ENCODE measurements at places on chromosomes 6 and 20.
A peak's percentile ranks its signal among the peaks of the same experiment; 100 is the strongest.

DNA sequence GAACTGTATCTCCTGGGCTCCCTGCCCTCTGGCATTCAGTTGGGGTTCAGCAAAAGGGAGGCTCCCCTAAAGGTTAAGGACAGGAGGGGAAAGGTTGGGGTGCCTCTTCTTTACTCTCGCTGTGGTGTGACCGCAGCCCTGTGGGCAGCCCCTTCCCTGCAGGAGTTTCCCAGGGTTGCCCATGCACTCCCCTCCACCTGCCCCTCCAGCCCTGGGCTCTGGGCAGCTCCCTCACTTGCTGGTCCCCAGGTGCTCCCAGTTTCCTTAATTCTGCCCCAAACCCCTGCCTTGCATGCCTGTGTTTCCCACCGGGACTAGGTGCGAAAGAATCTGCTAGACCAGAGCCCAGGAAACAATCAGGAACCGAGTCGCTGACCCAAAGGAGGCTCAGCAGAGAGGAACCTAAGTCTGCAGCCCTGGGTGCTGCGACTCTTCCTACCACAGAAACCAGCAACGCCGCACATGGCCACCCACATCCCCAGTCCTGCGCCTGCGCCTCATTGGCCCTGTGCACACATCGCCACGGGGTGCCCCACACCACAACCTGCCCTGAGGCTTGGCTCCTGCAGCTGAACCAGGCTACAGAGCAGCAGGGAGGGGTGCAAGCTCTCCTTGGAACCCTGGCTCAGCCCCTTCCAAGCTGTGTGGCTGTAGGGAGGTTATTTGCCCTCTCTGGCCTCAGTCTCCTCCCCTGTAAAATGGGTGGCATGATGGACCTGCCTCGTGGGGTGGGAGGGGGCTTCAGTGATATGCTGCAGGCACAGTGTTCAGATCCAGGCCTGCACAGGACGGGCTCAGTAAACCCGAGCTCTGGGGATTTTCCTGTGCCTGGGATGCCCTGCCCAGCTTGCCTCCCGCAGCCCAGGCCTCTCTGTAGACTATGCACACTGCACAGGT, 487.6 kb downstream of the PREX1 start:
- no peak for DNase-seq

DNA sequence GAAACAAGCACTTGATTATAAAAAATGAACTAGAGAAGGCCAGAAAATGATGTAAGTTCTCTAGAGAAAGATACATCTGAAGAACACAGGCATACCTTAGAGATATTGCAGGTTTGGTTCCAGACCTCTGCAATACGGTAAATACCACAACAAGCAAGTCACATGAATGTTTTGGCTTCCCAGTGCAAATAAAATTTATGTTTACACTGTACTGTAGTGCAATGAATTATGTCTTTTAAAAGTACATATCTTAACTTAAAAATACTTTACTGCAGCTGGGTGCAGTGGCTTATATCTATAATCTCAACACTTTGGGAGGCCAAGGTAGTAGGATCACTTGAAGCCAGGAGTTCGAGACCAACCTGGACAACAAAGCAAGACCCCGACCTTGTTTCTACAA, 10.9 kb upstream of the KIAA1586 start:
- no peak for DNase-seq

DNA sequence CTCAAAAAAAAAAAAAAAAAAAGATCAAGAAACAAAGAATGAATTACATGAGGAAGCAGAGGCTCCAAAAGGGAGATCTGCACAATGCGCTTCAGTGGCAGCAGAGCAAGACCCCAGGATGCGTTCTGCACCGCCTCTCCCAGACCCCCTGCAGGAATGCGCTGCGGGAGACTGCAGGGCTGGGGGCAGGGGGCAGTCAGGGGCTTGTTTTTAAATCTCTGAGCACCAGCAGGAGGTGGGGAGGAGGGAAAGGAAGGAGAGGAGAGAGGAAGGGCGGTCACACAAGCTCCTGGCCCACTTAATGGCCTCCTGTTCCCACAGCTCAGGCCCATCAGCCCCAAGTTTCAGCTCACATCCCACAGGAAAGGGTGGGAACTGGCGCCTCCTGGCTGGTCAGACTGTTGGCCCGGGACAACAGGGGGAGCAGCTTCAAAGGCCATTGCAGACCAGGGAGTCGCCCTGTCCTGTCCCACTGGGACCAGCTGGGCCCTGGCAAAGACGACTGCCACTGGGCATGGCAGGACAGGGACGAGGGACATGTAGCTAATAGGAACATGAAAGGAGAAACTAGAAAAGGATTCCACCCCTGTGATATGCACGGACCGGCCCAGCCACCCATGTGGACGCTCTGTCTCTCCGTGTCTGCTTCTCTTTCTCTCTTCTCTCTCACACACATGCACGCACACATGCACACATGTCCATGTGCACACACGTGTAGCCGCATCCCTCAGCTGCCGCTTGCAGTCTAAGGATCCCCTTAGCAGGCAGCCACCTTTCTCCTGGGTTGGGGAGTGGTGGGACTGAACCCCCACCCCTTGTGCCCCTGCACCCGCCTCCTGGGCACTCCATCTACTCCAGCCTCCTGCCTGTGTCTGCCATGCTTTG, 34.7 kb downstream of the TFEB start:
- DNase-seq, result no peak

DNA sequence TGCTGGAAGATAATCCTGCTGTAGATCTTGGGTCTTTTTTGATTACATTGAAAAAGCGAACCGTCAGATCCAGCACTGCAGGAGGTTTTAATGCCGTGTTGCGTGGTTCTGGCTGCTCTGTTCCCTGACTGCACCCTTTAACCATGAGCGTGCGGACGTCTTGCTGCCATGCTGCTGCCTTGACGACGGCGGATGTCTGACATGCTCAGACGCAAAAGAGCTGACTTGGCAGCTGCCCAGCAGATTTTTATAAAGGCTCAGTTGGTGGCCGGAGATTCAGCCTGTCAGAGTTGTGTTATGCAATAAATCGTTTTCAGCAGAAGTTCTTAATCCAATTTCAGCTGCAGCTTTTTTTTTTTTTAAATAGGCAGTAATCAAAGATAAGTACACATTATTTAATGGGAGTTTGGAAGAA, 119.4 kb downstream of the JARID2 start:
- DNase-seq, result peak; percentile 73

DNA sequence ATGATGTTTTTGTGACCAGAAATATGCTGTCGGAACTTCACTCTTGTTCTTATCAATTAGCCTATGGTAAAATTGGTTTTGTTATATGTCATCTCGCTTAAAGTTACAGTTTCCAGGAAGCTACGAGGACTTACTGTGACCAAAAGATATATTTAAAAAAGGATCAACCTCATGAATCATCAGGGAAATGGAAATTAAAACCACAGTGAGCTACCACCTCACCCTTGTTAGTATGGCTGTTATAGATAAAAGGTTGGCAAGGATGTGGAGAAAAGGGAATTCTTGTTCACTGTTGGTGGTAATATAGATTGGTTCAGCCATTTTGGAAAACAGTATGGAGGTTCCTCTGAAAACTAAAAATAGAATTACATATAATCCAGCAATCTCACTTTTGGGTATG, 14.3 kb upstream of the INSM1 start:
- DNase-seq, result no peak

- peak; percentile 38 for DNase-seq
Measured at GRCh38 chr6:45630801-45631200, 253.1 kb upstream of the SUPT3H start.

DNA sequence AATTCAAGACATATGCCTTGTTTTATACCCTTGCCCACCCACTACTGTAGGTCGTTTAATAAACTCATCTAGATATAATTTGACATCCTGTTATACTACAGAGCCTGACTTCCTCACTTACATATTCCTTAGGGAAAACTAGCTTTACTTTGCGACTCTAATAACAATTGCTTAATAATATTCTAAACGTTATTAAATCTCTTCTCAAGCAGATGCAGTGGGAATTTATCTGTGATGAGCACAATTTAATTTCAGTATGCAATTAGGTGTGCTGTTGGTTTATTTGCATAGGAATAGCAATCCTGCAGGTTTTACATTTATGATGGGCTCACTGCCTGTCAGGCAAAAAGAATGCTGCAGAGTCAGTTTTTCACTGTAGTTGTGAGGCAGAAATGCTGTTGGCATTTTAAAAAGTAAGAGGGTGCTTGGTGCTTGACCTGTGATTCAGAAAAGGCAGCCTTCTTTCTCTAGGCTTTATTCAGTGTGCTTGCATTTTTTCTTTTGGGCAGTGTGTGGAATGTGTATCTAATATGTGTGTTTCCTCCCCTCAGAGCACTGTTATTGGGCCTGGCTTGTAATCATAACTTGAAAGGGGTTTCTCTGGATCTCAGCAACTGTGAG, 152.3 kb upstream of the SCGN start:
- no peak for DNase-seq
